ENCODE measurements at places on chromosomes 3 and 15.

- no peak for DNase-seq
These were observed 8.2 kb downstream of the TRNT1 start for GRCh38 chr3:3134750-3135448.

- DNase-seq = no peak
These were observed 50.4 kb upstream of the ADCY5 start for GRCh38 chr3:123499322-123499721.

- DNase-seq = no peak
These were observed 5.8 kb upstream of the SLITRK3 start for GRCh38 chr3:165201964-165202363.

GRCh38 chr3:25578059-25578458 is 86.6 kb downstream of the TOP2B start:
- DNase-seq = no peak

DNA sequence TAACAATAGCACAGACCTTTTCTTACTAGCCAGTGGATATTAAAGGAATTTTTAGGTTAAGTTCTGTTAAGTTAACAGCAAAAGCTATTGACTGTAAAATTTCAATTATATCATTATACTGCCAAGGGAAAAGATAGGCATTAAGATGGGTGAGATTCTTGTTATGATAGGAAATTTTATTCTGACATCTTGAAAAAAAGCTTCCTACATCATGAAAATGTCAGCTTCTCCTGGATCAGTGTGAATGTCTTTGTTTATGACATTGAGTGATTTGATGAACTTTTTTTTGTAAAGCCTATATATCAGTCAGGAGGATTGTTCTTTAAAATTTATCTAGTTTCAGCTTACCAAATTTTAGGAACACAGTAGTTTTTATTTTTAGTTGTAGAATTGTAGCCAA is 47.4 kb upstream of the SLITRK3 start:
- no peak for DNase-seq

- no peak for DNase-seq
These were observed 17.4 kb upstream of the RARB start for GRCh38 chr3:25410703-25411102.

- DNase-seq = no peak
These were observed 39.4 kb downstream of the TPRA1 start for GRCh38 chr3:127551178-127551577.

DNA sequence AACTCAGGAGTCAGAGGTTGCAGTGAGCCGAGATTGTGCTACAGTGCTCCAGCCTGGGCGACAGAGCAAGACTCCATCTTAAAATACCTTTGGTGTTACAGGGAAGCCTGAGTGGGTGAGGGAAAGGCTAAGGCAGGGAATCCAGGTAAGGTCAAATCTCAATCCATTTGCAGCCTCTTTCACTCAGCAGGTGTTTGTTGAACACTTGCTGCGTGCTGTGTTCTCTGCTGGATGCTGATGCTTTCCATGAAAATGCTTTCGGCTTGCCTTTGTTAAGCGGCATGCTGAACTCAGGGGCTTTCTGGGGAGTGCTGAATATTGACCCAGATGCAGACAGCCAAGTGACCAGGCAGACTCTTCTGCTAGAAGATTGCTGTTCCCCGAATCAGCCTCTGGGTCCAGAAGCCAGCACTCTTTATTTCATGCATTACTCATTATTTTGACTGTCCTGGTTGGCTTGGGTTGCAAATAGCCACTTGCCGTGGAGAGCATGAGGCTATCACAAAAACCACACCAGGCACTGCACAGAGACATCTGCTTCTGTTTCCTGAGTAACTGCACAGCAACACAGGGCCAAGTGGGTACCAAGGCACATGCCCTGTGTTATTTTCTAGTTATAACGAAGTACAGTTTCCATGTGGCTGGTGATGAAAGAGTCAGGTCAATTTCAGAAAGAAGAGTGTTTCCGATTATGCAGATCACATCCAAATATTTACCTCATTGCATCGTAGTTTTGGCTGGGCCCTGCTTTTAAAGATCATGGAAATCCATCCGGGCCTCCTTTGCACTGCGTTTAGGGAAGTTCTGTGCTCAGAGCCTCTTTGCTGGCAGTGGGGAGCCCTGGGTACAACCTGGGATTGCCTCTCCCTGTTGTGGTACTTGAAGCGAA is 88.6 kb downstream of the THSD4 start:
- no peak for DNase-seq

DNA sequence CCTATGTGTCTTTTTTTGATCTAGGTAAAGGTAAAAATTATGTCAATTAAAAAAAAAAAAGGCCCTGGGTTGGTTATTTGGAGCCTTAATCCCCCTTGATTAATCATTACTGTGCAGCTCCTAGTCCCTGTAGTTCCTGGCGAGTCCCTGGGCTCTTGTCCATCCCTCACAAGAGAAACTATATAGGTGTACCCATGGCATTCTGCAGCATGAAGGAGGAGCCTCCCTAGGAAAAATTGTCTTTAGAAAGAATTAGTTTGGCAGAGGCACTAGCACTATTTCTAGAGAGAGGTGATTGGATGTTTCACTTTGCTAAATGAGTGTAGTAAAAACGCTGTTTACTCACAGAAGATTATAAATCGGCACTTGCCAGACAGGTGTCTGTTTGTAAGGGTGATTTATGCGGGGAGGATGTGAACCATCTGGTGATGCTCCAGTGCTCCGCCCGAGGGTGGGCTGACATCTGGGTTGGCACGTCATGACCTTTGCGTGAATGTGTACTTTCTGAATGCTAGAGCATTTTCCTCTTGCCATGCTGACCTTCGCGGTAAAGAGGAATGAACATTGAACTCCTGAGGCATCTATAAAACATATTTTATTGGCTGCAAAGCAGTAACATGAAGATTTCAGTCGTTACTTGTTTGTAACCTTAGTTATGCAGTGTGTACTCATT is 12.6 kb downstream of the PLCL2 start:
- no peak for DNase-seq

GRCh38 chr3:145649368-145649887 is 511.6 kb downstream of the PLOD2 start:
- DNase-seq = no peak

GRCh38 chr15:41340189-41340695 is 7.6 kb downstream of the NUSAP1 start:
- DNase-seq = no peak

- no peak for DNase-seq
These were observed 1.3 kb downstream of the GRM7 start for GRCh38 chr3:6862041-6862879.

GRCh38 chr15:57171426-57171825 is 204.9 kb upstream of the CGNL1 start:
- DNase-seq = no peak

DNA sequence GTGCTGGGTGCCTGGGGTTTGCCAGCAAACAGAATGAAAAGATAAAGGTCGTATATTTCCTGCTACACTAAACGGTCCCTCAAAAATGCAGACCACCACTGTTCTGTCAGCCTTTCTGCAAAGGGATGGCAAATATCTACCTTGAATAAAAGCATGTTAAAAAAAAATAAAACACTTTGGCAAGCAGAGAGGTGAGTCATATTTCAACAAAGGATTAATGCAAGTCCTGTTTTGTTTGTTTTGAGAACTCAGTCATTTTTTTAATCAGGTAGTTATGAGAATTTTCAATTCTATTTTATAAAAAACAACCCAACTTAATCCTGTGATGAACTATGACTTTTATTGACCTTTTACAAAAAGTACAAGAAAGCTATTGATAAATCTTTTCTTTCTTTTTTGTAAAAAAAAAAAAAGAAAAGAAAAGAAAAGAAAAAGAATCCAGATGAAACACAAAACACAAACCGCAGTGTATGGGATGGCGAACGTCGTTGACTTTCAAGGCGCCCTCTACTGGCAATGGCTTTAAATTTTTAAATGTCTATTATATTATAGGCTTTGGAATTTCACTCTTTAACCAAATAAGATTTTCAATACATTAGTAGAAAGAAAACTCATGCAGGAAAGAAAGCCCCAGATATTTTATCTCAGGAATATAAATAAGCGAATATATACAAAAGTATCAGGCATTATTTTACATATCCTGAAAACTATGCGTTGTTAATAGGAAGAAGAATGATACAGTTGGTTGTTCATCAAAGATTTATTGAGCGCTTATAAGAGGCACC is 87.8 kb downstream of the NCEH1 start:
- DNase-seq = no peak

DNA sequence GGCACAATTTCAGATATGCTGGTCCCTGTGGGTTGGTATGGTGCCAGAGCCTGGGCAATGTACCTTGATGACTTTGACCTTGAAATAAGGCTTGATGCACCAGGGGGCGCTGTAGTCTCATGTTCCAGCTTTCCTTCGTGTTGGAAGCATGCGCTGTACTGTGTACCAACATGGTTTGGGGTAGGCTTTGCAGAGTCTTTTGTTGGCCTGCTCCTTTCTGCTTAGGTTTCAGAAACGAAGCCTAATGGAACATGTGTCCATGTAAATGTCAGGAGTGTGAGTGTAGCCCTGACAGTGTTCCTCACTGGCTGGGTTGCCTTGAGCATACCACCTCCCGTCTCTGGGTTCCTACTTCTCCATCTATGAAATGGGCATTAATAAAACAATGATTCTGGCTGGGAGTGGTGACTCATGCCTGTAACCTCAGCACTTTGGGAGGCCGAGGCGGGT is 3.6 kb upstream of the CCR4 start:
- DNase-seq = peak; percentile 93

DNA sequence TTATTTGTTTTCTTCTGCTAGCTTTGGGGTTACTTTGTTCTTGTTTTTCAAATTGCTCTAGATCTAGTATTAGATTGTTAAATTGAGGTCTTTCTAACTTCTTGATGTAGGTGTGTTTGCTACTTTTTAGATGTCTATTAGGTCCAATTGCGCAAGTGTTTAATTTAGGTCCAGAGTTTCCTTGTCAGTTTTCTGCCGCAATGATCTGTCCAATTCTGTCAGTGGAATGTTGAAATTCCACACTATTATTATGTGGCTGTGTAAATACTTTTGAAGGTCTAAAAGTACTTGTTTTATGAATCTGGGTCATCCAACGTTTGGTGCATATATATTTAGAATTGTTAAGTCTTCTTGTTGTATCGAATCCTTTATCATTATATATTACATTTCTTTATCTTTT is 324.4 kb upstream of the SGO1 start:
- DNase-seq = no peak

DNA sequence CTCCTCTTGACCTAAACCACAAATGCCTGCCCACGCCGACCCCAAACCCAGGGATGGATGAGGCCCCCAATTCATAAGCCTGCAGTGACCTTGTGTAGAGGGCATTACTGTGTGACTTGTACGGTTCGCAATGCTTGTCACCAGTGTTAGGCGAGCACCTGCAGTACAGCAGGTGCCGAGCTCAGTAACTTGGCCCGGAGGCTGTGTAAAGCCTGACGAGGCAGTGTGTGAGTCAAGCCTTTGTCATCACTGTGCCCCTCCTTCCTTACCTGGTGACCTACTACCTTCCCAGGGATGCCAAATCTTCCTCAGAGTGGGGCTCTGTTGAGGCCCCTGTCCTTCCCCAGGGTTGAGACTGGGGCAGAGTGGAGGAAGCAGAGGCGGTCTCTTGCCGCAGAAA is 37.2 kb upstream of the TMEM115 start:
- DNase-seq = no peak

- DNase-seq = no peak
These were observed 350.6 kb upstream of the IL12A start for GRCh38 chr3:159637883-159638542.

GRCh38 chr3:15977090-15977489 is 179.3 kb upstream of the ANKRD28 start:
- DNase-seq = no peak

Data from stimulated activated CD8-positive, alpha-beta memory T cell treated with anti-CD3 and anti-CD28 coated beads, Interleukin-15, amount 100 ng/mL, for 24 hours (primary cell).